ENCODE measurements at places on chromosomes 2 and 18. TPM values are rescaled to one million over a fixed set of nuclear protein-coding genes. Genes with fewer than 3 reads are reported as not detected.
A peak's percentile ranks its signal among the peaks of the same experiment; 100 is the strongest.

Gene SLC14A1
- total RNA-seq = 22.1 TPM

Gene UGT1A8
- total RNA-seq = not detected

DNA sequence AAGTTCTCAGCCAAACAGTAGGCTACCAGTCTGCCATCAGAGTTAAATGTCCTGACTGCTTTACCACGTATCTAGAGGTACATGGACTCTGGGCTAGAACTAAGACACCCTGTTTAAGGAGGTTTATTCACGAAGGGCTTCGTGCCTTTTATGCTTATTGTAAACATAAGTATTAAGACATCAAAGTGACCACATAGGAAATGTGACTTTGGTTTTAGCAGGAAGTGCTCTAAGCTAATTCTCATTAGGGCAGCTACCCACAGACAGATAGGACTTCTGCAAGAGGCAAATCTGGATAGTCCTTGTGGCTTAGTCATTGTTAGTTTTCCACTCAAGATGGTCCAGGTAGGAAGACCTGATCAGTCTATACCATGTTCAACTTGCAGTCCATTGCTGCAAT lies 233.3 kb upstream of the MGAT5 start:
- H3K27ac ChIP-seq = no peak overlapping the region
- no peak for DNase-seq
- no peaks in the 10 kb centered on the region for H3K36me3 ChIP-seq
- no peak overlapping the region for H3K4me3 ChIP-seq
- peaks cover 6% of the 10 kb centered on the region for H3K4me1 ChIP-seq

DNA sequence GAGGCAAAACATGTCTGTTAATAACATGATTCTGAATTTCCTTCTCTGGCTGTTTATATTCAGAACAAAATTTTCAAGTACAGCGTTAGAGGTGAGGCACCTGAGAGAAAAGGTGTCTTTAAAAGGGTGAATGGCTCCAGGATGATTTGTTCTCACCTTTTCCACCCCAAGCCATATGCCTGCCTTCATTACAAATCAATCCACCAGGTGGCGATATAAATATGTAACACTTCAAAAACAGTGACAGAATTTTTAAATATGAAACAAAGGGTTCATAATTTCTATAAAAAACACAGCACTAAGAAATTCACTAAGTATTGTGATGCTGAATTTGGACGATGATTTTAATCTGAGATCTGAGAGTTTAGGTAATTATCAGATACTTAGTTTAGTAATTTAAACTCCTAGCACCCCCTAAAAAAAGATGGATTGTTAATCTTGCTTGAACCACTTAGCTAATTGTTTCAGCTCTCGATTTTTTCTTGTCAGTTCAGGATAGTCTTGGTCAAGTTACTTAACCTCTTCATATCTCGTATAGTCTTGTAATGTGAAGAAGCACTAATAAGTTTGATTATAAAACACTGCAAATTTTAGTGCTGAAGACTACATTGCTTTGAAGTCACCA lies 528.8 kb downstream of the CPS1 start:
- no peaks in the 10 kb centered on the region for H3K36me3 ChIP-seq
- no peak overlapping the region for H3K4me3 ChIP-seq
- no peak for DNase-seq

GRCh38 chr2:222878301-222878876 lies 17.6 kb downstream of the ACSL3 start:
- no peaks in the 10 kb centered on the region for H3K27me3 ChIP-seq
- peak overlapping the region; percentile 43 for H3K27ac ChIP-seq
- H3K4me1 ChIP-seq = peaks cover 75% of the 10 kb centered on the region
- no peak for DNase-seq
- no peak overlapping the region for H3K4me3 ChIP-seq
- no peaks in the 10 kb centered on the region for H3K36me3 ChIP-seq

GRCh38 chr2:152716805-152717227 lies 445 bp downstream of the PRPF40A start:
- H3K36me3 ChIP-seq = peaks cover 31% of the 10 kb centered on the region
- H3K27me3 ChIP-seq = no peaks in the 10 kb centered on the region
- peak overlapping the region; percentile 96 for H3K4me3 ChIP-seq

GRCh38 chr2:24618144-24618543 lies 127.1 kb downstream of the NCOA1 start:
- DNase-seq = no peak
- H3K4me3 ChIP-seq = no peak overlapping the region
- peaks cover 75% of the 10 kb centered on the region for H3K4me1 ChIP-seq
- no peak overlapping the region for H3K27ac ChIP-seq

All from left ventricle myocardium inferior (tissue), 1 donor.